ENCODE measurements at places on chromosomes 16 and 17.

GRCh38 chr16:78235168-78235800, 135.8 kb downstream of the WWOX start:
- no peak for DNase-seq

- no peak for DNase-seq
Observed at GRCh38 chr16:58018803-58019202, 6.8 kb upstream of the MMP15 start.

GRCh38 chr16:24689128-24689527, 40.3 kb upstream of the TNRC6A start:
- peak; percentile 40 for DNase-seq

- no peak for DNase-seq
Observed at GRCh38 chr16:74950511-74950910, 34.4 kb downstream of the WDR59 start.

- DNase-seq, result no peak
Observed at GRCh38 chr17:75769536-75769935, 4.5 kb upstream of the GALK1 start.

- no peak for DNase-seq
Observed at GRCh38 chr17:19341641-19342610, 20.6 kb downstream of the B9D1 start.

DNA sequence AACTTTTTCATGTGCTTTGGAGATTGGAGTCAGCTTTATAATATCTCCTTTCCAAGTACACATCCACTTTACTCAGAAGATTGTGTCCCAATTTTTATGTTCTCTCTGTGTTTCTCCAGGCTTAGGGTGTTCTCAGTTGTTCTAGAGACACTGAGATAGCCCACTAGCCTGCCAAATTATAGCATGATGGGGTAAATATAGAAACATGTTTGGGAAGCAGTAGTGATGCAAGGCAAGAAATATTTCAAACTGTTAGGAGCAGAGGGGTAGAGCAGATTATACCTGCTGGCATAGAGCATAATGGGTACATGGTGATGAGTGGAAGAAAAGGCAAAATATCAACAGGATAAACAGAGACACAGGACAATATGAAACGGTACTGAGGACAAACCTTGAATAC, 12.4 kb downstream of the SLFN11 start:
- DNase-seq, result no peak
